ENCODE measurements at places on chromosomes 5 and 9.

GRCh38 chr9:6080154-6080716, 64.8 kb upstream of the RANBP6 start:
- H3K36me3 ChIP-seq: no peaks in the 10 kb centered on the region
- DNase-seq: peak; percentile 84
- H3K27me3 ChIP-seq: no peaks in the 10 kb centered on the region
- H3K4me1 ChIP-seq: peaks cover 2% of the 10 kb centered on the region

DNA sequence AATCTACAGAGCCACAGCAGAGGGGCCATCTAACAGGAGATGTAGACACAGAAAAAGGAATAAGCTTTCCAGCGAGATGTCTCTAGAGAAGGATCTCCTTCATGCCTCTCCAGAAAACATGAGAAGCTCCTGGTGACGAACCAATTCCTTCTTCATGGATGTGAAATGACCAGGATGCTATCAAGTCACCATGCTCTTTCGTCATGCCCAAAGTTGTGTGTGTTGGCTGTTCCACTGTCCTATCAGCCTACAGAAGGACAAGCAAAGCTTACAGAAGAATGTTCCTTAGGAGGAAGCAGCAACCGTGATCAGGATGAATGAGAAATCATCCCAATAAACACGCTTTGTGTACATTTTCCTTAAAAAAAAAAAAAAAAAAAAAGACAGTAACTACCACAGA, 54.4 kb downstream of the ALDH7A1 start:
- H3K27ac ChIP-seq: no peak overlapping the region
- no peaks in the 10 kb centered on the region for H3K4me1 ChIP-seq
- no peaks in the 10 kb centered on the region for H3K36me3 ChIP-seq
- H3K4me3 ChIP-seq: no peak overlapping the region

DNA sequence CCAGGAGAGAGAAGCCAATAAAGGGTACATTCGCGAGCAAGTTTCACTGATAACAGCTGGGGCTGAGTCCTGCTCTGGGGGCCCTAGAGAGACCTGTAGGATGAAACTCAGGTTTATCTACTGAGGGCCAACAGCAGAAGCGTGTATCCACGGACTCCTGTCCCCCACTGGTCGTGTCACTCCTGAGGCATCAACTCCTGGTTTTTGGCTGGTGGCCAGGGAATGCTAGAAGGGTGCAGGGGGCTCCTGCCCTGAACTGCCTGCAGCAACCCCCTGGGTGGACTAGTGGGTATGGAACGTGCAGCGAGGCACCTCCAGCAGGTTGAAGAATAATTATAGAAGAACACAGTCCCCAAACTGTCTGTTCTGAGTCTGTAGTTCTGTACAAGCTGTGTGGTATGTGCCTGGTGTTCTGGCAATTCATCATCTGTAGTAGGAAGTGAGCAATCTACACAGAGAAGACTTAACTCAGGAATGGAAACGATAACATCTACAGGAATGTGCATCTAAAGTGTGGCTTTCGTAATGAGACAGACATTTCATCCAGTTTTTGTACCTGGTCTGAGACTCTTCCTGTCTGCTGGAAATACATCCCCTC, 64.5 kb upstream of the GNA14 start:
- no peaks in the 10 kb centered on the region for H3K36me3 ChIP-seq
- no peak for DNase-seq
- H3K4me3 ChIP-seq: no peak overlapping the region
- H3K4me1 ChIP-seq: no peaks in the 10 kb centered on the region

DNA sequence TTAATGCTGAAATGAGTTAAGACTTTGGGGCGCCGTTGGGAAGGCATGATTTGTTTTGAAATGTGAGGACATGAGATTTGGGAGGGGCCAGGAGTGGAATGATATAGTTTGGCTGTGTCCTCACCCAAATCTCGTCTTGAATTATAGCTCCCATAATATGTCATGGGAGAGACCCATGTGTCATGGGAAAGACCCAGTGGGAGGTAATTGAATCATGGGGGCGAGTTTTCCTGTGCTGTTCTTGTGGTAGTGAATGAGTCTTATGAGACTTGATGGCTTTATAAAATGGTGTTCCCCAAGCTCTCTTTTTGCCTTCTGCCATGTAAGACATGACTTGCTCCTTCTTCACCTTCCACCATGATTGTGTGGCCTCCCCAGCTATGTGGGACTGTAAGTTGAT, 5.1 kb downstream of the SLC25A48 start:
- peaks cover 24% of the 10 kb centered on the region for H3K27me3 ChIP-seq
- H3K27ac ChIP-seq: no peak overlapping the region
- no peak for DNase-seq
- H3K36me3 ChIP-seq: no peaks in the 10 kb centered on the region

- no peak for DNase-seq
- no peaks in the 10 kb centered on the region for H3K27me3 ChIP-seq
- no peak overlapping the region for H3K27ac ChIP-seq
- H3K4me1 ChIP-seq: peaks cover 28% of the 10 kb centered on the region
- H3K36me3 ChIP-seq: no peaks in the 10 kb centered on the region
- no peak overlapping the region for H3K4me3 ChIP-seq
Measured at GRCh38 chr9:129211686-129212085, 33.6 kb upstream of the IER5L start.

DNA sequence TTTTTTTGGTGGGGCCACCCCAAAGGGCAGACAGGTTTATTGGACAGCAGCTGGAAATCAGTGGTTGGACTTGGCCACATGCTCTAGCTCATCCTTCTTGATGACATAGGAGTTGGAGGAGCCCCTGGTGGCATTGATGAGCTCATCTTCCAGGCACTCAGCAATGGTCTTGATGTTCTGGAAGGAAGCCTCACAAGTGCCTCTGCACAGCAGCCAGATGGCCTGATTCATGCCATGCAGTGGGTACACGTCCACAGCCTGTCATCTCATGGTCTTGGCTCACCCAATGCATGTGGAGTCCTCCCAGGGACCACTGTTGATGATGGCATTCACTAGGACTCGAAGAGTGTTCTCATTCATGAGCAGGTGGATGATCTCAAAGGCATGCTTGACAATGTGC, 11.3 kb upstream of the RCL1 start:
- H3K27ac ChIP-seq: no peak overlapping the region
- no peak for DNase-seq
- no peaks in the 10 kb centered on the region for H3K4me1 ChIP-seq
- no peaks in the 10 kb centered on the region for H3K36me3 ChIP-seq
- no peak overlapping the region for H3K4me3 ChIP-seq

DNA sequence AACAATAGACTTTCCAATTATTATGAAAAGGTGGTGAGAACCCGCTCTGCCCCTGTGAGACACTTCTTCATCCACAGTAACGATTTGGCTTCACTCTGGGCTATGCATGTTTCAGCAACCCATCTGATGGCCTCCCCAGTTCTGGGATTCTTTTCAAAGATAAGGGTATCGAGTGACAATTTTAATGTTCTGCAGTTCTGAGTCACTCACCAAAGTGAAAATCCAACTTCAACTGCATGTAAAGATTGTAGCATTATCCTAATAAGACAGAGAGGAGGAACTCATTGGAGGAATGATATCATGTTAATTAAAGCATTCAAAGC, 1078.3 kb upstream of the SEMA6A start:
- no peaks in the 10 kb centered on the region for H3K27me3 ChIP-seq
- DNase-seq: no peak
- H3K27ac ChIP-seq: no peak overlapping the region
- H3K36me3 ChIP-seq: no peaks in the 10 kb centered on the region
- no peak overlapping the region for H3K4me3 ChIP-seq
- H3K4me1 ChIP-seq: no peaks in the 10 kb centered on the region

DNA sequence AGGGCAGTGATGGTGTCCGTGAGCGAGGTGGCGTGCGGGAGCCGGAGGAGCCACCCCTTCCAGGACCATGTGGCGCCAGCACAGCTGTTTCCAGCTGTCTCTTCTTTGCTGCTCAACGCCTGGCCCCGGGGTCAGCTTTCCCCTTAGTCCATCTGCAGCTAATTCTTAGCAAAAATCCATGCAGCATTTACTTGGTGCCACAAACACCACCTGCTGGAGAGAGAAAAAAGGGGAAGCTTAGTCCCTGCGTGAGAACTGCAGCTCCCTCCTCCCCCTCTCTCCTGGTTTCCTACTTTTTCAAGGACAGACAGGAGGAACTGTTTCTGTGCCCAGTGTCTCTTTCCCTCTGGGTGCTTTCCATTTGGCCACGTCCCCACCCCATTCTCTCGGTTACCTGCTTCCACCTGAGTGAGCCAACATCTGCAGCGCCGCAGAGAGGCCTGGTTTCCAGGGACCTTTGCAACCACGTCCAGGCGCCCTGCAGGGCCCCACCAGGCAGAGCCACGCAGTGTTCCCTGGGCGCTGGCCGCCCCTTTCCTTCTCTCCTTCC, 3.4 kb downstream of the SLC6A19 start:
- H3K4me1 ChIP-seq: peaks cover 4% of the 10 kb centered on the region
- H3K4me3 ChIP-seq: no peak overlapping the region
- no peak for DNase-seq
- H3K27ac ChIP-seq: no peak overlapping the region

DNA sequence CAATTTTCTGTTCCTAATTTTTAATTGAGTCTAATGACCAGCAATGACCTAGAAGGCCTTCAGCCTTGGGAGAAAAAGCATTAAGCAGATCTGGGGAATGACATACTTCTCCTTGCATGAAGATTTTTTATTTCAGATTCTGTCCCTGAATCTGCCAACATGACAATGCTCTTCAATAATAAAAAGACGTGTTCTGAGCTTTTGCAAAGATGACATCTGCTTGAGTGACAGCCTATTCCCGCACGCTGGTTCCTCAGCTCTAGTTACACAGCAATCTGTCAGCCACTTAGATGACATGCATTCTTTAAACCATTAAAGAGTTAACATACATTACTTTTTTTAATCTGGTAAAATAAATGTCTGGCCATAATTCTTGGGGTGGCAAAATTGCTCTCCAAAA, 129.3 kb upstream of the CDH6 start:
- no peak for DNase-seq
- H3K4me1 ChIP-seq: no peaks in the 10 kb centered on the region
- no peak overlapping the region for H3K4me3 ChIP-seq

DNA sequence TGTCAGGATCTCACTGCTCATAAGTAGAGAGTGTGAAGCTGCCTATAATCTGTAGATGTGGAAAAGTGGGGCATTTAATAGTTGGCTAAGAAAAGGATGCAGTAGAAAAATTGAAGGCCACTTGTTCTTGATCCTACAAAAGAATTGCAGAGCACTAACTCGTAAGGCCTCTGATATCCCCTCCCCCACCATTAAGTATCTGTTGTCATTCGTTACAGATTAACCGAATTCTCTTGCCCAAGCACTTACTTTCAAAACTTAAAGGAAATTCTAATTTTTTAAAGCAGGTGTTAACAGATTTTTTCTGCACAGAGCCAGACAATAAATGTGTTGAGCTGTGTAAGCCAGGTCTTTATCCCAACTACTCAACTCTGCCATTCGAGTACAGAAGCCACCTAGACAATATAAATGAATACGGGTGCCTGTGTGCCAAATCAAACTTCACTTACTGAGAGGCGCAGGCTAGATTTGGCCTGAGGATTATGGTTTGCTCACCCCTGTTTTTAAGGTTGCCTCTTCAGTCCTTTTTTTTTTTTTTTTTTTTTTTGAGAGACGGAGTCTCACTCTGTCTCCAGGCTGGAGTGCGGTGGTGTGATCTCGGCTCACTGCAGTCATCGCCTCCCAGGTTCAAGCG, 234.8 kb downstream of the RFK start:
- H3K27ac ChIP-seq: no peak overlapping the region
- peaks cover 4% of the 10 kb centered on the region for H3K4me1 ChIP-seq
- no peak overlapping the region for H3K4me3 ChIP-seq
- H3K27me3 ChIP-seq: no peaks in the 10 kb centered on the region
- DNase-seq: no peak

DNA sequence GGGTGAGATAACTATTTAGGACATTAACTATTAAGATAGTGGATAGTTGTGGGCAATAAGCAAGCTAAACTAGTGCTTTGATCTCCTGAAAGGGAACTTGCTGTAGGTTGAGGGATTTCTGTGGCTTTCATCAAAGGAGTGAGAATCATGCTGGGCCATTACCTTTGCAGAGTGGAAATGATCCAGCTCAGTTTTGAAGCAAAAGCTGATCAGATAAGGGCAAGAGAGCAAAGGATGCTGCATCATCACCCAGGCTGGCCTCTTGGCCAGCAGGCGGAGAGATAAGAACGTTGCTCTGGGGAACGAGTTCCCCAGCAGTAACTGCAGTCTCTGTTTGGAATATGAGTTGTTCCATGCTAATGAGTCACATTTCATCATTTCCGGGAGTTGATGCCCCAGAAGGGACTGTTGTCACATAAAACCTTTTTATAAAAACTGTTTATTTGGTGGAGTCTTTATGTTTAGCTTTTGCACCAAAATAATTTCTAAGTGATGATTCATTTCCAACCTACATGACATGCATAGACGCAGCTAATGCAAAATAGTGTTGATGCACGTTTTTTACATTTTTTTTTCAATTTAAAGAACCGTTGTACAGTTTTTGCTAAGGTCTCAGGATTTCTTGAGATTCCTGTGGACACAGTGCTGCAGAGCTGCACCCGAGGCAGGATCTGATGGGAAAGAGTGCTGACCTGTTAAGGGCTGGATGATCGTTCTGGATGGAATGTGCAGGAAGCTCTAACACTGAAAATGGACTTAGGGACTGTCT, 99.3 kb downstream of the ACTBL2 start:
- DNase-seq: no peak
- no peaks in the 10 kb centered on the region for H3K36me3 ChIP-seq
- no peak overlapping the region for H3K4me3 ChIP-seq
- H3K4me1 ChIP-seq: peaks cover 3% of the 10 kb centered on the region

DNA sequence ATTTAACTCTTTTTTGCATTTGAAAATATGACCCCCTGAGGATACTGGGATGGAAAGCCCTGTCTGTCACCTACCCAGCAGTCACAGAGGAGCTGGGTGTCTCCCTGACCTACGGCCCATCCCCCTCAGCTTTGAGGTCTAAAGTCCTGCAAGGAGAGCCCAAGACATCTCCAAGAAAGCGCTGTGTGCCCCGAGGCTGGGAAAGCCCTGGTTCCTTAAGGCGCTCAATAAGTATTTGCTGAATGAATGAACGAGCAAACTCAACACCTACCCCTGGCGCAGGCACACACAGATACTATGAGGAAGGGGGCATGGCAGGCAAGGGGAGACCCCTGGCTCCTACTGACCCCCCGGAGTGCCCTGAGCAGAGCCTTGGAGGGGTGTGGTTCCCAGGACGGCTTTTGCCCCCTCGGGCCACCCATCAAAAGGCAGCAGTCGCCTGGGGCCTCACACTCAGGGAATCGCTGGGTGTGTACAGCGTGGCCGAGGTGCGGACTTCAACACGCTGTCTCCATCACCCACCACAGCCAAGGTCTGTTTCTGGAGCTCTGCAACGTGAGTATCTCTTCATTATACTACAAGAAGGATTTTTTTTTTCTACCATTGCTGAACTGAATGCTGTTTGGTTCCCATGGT, 211.6 kb downstream of the ERCC6L2 start:
- H3K27ac ChIP-seq: no peak overlapping the region
- H3K27me3 ChIP-seq: peaks cover 2% of the 10 kb centered on the region
- no peaks in the 10 kb centered on the region for H3K36me3 ChIP-seq

- H3K36me3 ChIP-seq: no peaks in the 10 kb centered on the region
- H3K4me3 ChIP-seq: peak within 1 kb of the TSS; percentile 13
- H3K27me3 ChIP-seq: peaks cover 36% of the 10 kb centered on the region
Measured at GRCh38 chr9:29213417-29214153, 1640.3 kb upstream of the C9orf72 start.

GRCh38 chr9:11204521-11204920, 591.7 kb upstream of the PTPRD start:
- no peak for DNase-seq
- no peak overlapping the region for H3K4me3 ChIP-seq
- H3K27ac ChIP-seq: no peak overlapping the region
- no peaks in the 10 kb centered on the region for H3K27me3 ChIP-seq
- H3K36me3 ChIP-seq: no peaks in the 10 kb centered on the region
